Heart left ventricle (tissue), 16 donors: ENCODE measurements at places on chromosomes 12 and 14.
A peak's percentile ranks its signal among the peaks of the same experiment; 100 is the strongest.

DNA sequence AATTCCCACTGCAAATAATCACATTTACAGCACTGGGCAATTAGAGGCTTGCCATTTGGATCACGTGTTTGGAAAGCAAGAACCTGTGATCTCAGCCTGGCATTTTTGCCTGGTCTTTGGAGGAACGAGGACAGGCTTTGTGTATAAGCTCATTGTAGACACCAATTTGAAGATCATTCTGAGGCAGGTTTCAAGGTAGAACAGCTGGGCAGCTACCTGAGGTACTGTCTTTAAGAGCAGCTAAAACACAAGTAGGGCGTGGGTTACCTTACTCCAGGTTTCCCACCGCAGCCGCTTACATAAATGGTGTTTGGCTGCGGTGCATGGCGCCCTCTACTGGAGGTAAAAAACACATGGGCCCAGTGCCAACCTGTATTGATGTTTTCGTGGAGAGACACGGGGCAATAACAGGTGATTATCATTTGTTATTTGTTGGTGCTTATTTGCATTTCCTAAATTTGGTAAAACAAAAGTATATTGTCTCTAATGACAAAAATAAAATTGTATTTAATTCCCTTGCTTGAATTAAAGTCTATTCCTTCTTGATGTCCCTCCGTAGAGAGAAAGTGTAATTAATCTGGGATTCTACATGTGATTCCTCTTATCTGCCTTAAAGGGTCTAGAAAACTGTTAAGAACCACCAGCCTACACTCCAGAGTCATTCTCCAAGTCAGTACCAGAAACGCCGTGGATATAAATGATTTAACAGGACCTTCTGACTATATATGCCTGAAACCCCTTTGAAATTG is 69.7 kb downstream of the SVOP start:
- no peaks in the 10 kb centered on the region for H3K36me3 ChIP-seq
- H3K4me3 ChIP-seq = peak overlapping the region; percentile 21
- H3K27ac ChIP-seq = no peak overlapping the region
- peak; percentile 75 for DNase-seq
- no peaks in the 10 kb centered on the region for H3K27me3 ChIP-seq
- H3K4me1 ChIP-seq = peaks cover 4% of the 10 kb centered on the region

DNA sequence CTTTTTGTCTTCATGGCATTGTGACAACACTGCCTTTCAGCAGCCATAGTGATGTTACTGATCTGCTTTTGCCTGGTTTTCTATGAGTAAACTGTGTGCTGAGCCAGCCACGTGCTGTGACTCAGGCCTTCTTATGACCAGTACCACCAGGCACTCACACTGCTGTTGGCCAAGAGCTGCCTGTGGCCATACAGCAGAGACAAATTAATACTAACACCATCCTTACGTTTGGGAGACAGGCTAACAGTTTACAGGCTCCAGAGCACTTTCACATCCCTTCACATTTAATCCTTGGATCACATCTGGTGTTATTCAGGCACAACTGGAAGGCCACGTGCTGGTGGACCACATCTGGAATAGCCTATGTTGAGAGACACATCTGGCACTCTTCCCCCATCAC is 377.9 kb downstream of the CCDC91 start:
- no peak overlapping the region for H3K4me3 ChIP-seq
- no peaks in the 10 kb centered on the region for H3K36me3 ChIP-seq
- H3K4me1 ChIP-seq = peaks cover 7% of the 10 kb centered on the region
- no peak overlapping the region for H3K27ac ChIP-seq
- no peak for DNase-seq

- no peak overlapping the region for H3K4me3 ChIP-seq
- H3K27ac ChIP-seq = no peak overlapping the region
- H3K36me3 ChIP-seq = no peaks in the 10 kb centered on the region
- no peaks in the 10 kb centered on the region for H3K27me3 ChIP-seq
- H3K4me1 ChIP-seq = no peaks in the 10 kb centered on the region
These were observed 387.8 kb downstream of the FLRT2 start for GRCh38 chr14:85917716-85918115.

GRCh38 chr12:123043536-123044001 is 63.1 kb downstream of the ARL6IP4 start:
- H3K27me3 ChIP-seq = no peaks in the 10 kb centered on the region
- H3K36me3 ChIP-seq = no peaks in the 10 kb centered on the region
- DNase-seq = peak; percentile 81
- peak overlapping the region; percentile 62 for H3K27ac ChIP-seq

DNA sequence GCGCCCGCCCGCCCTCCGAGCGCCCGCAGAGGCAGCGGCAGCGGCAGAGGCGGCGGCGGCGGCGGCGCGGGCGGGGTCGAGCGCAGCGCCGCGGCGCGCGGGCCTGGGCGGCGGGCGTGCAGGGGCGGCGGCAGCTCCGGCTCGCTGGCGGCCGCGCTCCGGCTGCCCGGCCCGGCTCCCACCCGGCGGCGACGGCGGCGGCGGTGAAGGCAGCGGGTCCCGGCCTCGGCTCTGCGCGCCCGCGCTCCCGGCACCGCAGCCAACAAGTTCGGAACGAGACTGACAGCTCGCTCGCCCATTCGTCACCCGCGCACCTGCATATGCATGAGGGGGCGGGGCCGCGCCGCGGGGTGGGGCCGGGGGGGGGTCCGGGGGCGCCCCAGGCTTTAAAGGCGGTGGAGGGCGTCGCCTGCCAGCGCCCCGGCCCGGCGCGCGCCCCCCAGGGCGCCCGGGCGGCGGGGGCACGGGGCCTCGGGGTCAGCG is at the start of gene JAG2:
Gene JAG2, minus strand, starts transcription at position 281 of the 483 bp plus-strand sequence. CDS start 356 bp downstream, outside the sequence.
- peak within 1 kb of the TSS; percentile 70 for H3K4me3 ChIP-seq
- H3K27me3 ChIP-seq = no peaks in the 10 kb centered on the region
- H3K4me1 ChIP-seq = peaks cover 41% of the 10 kb centered on the region
- peak within 1 kb of the TSS; percentile 74 for H3K27ac ChIP-seq
- no peaks in the 10 kb centered on the region for H3K36me3 ChIP-seq

DNA sequence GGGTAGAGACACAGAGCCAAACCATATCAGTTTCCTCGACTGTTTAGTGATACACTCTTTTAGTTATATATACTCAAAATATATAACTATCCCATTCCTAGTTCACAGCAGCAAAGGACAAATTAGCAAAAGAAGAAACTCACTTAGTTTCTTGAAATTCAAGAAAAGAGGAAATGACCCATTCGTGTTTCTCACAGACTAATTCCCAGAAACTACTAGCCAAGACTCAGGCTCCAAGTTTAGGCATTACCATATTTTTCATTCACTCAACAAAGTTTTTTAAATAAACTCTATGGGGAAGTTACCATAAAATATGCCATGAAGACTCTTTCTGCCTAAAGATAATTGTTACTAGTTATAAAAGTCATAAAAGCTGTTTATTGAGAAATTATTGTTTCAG is 152.3 kb upstream of the DAAM1 start:
- no peak overlapping the region for H3K27ac ChIP-seq
- no peaks in the 10 kb centered on the region for H3K27me3 ChIP-seq
- no peaks in the 10 kb centered on the region for H3K36me3 ChIP-seq
- DNase-seq = no peak
- no peak overlapping the region for H3K4me3 ChIP-seq

- no peak overlapping the region for H3K4me3 ChIP-seq
- H3K36me3 ChIP-seq = no peaks in the 10 kb centered on the region
- H3K27ac ChIP-seq = no peak overlapping the region
These were observed 54.2 kb upstream of the LRRK2 start for GRCh38 chr12:40170593-40170992.

DNA sequence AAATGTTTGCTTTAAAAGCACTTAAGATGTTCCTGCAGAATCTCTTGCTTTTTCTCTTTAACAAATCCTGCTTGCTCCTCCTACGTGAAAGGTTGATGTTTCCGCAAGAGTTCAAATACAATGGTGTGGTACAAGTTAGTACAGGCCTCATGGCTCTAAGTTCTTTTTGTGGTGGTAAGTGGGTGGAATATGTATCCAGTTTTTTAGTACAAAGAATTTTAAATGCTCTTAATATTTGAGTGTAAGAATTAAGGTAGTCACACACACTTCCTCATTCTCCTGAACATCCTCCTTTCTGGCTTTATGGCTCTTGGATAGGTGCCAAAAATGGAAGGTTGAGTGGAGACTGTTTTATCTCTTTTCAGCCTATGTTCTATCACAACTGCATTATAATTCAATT is 1.8 kb downstream of the OTOGL start:
- H3K4me3 ChIP-seq = no peak overlapping the region
- H3K27me3 ChIP-seq = no peaks in the 10 kb centered on the region
- H3K27ac ChIP-seq = no peak overlapping the region
- H3K4me1 ChIP-seq = no peaks in the 10 kb centered on the region

GRCh38 chr14:76175942-76176341 is 24.2 kb downstream of the GPATCH2L start:
- no peaks in the 10 kb centered on the region for H3K4me1 ChIP-seq
- H3K4me3 ChIP-seq = no peak overlapping the region
- DNase-seq = no peak
- peaks cover 89% of the 10 kb centered on the region for H3K36me3 ChIP-seq

DNA sequence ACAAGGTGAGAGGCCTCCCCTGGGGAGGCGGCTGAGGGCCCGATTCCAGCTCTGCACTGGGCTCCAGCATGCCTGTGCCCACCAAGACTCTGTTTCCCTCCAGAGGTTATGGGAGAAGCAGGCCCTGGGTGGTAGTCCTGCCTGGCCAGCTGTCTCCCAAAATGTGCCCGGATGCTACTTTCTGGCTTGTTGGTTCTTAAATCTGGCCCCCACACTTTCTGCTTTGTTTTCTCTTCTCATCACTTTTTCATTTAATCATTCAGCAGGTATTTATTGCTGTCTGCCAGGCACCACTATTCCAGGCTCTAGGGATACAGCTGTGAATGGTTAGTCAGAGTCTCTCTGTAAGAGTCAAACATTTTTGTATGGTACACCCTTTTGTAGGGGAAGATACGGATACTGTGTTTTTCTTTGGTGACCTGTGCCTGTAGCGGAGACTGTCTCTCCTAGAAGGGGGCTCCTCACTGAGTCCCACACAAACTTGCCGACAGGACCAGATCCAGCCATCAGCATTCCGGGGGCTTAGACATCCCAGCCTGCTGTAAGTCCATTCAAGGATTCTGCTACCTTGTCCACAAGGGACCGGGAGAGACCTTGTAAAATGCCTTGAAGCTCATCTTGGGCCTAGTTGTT is 3.8 kb downstream of the DHRS2 start:
- no peaks in the 10 kb centered on the region for H3K36me3 ChIP-seq
- no peak for DNase-seq
- H3K4me1 ChIP-seq = no peaks in the 10 kb centered on the region

GRCh38 chr14:84797326-84797725 is 732.6 kb upstream of the FLRT2 start:
- no peak overlapping the region for H3K4me3 ChIP-seq
- H3K27ac ChIP-seq = no peak overlapping the region
- no peak for DNase-seq
- no peaks in the 10 kb centered on the region for H3K27me3 ChIP-seq
- H3K36me3 ChIP-seq = no peaks in the 10 kb centered on the region
- H3K4me1 ChIP-seq = no peaks in the 10 kb centered on the region

DNA sequence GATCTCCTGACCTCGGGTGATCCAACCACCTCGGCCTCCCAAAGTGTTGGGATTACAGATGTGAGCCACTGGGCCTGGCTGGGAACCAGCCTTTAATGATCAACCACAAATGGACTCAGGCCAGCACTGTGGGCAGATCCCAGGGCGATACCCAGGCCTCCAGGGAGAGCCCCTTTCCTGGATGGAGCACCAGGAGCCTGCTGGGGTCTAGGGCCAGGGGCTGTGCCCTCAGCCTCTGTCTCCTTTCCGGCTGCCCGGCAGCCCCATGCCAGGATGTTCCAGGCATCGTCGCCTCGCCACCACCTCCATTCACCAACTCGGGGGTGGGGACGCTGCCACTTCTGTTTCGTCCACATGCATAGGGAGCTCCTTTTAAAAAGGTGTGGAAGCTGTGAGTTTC is 2.3 kb downstream of the ADGRD1 start:
- no peak for DNase-seq
- H3K4me1 ChIP-seq = peaks cover 10% of the 10 kb centered on the region
- H3K27me3 ChIP-seq = no peaks in the 10 kb centered on the region

DNA sequence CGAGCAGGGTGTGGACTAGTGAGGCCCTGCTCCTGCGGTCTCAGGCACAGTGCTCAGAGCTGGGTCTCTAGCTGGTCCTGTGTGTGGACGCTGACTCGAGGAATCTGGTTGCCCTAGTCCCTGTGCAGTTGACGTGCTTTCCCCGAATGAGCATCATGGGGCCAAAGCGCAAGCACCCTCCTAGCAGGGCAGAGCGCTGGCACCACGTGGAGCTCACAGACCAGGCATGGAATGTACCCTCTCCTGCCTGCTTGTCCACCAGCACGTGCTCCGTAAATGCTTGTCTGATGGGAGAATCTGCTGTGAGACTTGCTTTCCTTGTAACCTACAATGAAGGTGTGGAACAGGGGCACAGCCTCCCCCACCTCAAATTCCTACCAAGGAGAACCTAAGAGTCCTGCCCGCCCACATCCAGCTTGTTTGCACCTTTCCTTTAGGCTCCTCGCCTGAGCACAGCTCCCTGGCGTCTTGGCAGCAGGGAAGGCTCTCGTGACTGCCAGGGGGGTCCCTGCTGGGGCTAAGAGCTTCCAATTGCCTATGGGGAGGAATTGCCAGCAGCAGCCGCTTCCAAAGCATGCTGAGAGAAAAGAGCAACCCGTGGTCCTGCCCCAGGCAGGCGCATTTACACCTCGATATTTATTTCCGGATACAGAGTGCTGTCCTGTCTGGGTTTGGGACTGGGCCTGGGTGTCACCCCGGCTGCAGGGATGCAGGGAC is 125.0 kb downstream of the PIWIL1 start:
- no peak overlapping the region for H3K4me3 ChIP-seq
- no peak overlapping the region for H3K27ac ChIP-seq
- DNase-seq = no peak
- peaks cover 3% of the 10 kb centered on the region for H3K27me3 ChIP-seq
- no peaks in the 10 kb centered on the region for H3K36me3 ChIP-seq

GRCh38 chr12:29563636-29564035 is 66.2 kb upstream of the OVCH1 start:
- H3K27me3 ChIP-seq = no peaks in the 10 kb centered on the region
- peak overlapping the region; percentile 86 for H3K27ac ChIP-seq
- H3K36me3 ChIP-seq = no peaks in the 10 kb centered on the region
- DNase-seq = no peak

- no peaks in the 10 kb centered on the region for H3K36me3 ChIP-seq
- peak overlapping the region; percentile 61 for H3K27ac ChIP-seq
- no peaks in the 10 kb centered on the region for H3K27me3 ChIP-seq
- DNase-seq = no peak
These were observed 58.3 kb upstream of the EEA1 start for GRCh38 chr12:92987362-92987761.

GRCh38 chr14:50319721-50320120 is 7.6 kb downstream of the DMAC2L start:
- H3K4me1 ChIP-seq = peaks cover 28% of the 10 kb centered on the region
- no peak for DNase-seq
- H3K27me3 ChIP-seq = no peaks in the 10 kb centered on the region
- H3K4me3 ChIP-seq = no peak overlapping the region

DNA sequence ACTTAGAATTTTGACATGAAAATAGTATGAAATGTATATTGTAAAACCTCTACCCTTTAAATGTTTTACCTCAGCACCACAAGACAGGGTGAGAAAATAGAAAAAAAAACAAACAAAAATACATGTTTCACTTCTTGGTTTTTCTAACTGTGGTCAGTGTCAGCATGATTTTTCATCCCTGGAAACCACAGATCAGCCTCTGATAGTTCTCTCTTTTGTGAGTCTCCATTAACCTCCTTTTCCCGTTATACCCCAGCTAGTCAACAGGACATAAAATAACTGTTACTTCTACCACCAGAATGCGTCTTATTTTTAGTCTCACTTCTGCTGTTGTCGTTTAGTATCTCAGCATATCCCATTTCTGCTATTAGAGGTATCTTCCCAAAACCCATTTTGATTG is 48.3 kb upstream of the KCNMB4 start:
- H3K4me3 ChIP-seq = no peak overlapping the region
- no peaks in the 10 kb centered on the region for H3K27me3 ChIP-seq
- no peaks in the 10 kb centered on the region for H3K36me3 ChIP-seq
- H3K4me1 ChIP-seq = no peaks in the 10 kb centered on the region
- H3K27ac ChIP-seq = peak overlapping the region; percentile 46
